ENCODE measurements at places on chromosomes 11 and 22. TPM values are rescaled to one million over a fixed set of nuclear protein-coding genes. Genes with fewer than 3 reads are reported as not detected.

UPK3A gene
- not detected for total RNA-seq

DDI1 gene
- not detected for total RNA-seq

BEST1 gene
- total RNA-seq, result 1.6 TPM

KLHL35 gene
- total RNA-seq, result 0.27 TPM

BAIAP2L2 gene
- total RNA-seq, result 337 TPM

GRCh38 chr22:50363166-50363802 is 20.2 kb downstream of the PPP6R2 start:
- H3K4me1 ChIP-seq, result peaks cover 3% of the 10 kb centered on the region
- no peak overlapping the region for H3K4me3 ChIP-seq
- no peak overlapping the region for H3K27ac ChIP-seq
- DNase-seq, result no peak

DNA sequence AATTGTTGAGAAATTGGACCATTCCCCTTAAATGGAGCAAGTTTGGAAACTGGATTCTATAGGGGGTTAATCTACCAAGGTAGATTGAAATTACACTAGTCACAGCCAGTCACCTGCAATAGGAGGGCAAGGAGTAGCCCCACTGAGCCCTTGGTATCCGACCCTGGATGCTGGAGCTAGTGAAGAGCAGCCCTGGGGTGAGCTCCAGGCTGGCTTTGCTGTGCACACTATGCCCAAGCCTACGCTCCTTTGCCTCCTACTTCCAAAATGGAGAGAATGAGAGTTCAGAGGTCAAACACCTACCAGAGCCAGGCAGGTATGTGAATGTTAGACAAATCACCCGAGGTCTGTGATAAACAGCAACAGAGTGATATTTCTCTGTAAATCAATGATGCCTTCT is 23.7 kb downstream of the SNU13 start:
- no peaks in the 10 kb centered on the region for H3K27me3 ChIP-seq
- H3K4me3 ChIP-seq, result no peak overlapping the region
- no peak for DNase-seq
- H3K27ac ChIP-seq, result no peak overlapping the region

DNA sequence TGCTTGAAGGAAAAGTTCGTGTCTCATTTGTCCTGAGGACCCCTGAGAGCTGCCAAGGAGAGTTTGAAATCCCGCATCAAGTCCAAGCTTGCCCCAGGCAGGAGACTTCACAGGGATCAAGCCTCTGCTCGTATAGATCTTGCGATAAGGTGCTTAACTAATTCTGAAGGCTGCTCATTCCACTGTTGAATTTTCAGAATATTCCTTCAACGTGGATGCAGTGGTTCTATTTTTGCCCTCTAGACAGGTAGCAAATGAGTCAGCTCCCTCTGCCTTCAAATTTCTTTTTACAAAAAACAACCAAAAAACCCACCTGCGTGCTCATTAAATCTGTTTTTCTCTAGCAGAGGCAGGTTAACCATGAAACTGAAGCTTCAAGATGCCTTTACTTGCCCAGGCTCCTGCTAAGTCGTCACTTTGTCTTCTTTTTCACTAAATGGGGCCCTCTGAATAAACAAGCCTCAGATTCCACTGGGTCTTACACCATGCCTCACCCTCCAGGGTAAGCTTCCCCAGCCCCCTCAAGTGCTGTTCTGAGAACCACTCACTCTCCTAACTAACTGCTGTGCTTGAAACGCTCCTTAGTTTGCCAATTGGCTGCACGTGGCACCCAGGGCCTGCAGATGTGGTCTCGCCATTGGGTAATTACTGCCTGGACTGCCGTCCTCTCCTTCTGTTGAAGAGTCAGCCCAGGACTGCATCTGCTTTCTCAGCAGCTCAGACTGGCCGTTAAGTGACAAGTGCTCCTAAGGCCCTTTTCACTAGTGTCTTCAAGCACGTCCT is 105.0 kb downstream of the TRPC6 start:
- H3K36me3 ChIP-seq, result no peaks in the 10 kb centered on the region
- H3K27ac ChIP-seq, result no peak overlapping the region
- no peak overlapping the region for H3K4me3 ChIP-seq
- no peaks in the 10 kb centered on the region for H3K27me3 ChIP-seq
- no peak for DNase-seq
- no peaks in the 10 kb centered on the region for H3K4me1 ChIP-seq

DNA sequence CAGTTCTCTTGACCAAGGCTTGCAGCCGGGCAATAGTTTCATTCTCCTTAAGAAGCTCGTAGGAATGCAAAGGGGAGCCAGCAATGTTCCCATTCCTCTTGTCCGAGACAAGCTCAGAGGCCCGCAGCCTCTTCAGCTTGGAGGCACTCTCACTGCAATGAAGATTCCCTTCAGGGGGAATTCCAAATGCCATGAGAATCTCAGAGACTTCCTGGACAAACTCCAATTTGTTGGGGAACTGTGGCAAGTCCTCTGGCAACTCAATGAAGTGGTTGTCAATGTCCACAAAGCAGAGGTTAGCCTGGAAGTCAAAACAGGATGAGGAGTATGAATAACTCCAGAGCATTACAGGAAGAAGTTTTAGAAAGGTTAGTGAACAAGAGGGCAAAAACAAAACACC is 84.4 kb downstream of the DENND5A start:
- H3K4me3 ChIP-seq, result no peak overlapping the region
- no peak for DNase-seq
- H3K27me3 ChIP-seq, result no peaks in the 10 kb centered on the region

DNA sequence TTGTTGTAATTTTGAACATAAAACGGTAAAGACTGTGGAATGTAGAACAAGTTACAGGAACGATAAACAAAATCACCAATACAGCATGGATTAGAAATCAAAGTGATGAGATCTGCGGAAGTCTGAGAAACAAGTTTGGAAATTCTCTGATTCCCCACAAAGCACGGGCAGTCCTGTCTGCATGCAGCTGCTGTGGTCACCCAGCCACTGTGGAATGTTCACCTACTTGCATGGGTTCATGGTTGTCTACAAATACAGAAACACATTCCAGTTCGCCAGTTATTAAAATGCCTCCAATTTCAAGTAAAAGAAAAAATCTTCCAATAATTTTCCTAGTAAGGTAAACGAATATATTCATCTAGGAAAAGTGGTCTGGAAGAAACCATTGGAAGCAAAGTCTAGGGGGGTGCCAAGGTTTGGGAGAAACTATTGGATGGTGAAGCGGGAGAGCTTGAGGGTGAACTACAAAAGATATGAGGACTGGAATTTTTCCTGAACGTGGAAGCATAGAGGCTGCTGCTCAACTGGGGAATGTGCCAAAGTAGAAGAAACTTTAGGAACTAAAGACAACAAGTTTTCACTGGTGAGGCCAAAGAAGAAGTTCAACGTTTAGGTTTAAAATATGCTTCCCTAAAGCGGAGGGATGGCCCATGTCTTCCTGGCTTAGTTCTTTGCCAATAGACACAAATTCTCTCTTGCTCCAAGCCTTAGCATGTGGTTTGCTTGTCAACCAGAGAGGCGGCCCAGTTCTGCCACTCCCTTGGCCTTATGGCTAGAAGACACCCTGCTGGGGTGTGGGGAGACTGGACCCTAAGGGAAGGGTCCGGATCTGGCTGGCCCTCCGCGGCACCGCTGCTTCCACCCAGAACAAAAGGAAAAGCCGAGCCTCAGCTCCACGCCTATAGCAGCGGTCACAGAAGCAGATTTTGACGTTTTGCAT is 70.2 kb downstream of the CTTN start:
- H3K27ac ChIP-seq, result no peak overlapping the region
- H3K4me3 ChIP-seq, result no peak overlapping the region
- no peaks in the 10 kb centered on the region for H3K27me3 ChIP-seq
- no peaks in the 10 kb centered on the region for H3K4me1 ChIP-seq
- H3K36me3 ChIP-seq, result no peaks in the 10 kb centered on the region
- DNase-seq, result no peak

DNA sequence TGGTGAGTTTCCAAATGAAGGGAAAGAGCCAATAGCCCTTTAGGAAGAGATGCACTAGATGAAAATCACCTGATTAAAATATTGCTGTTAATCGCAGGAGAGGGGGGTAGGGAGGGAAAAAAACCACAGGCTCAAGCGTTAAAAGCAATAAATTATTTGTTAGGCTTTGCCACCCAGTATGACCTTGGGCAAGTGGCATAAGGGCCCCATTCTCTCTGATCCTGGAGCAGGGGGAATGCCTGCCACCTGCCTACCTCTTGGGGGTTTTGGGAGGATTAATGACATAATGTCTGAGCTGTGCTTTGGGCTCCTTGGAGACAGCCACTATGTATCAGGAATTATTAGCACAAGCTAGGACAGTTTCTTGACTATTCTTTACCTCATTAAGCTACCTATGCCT is 80.0 kb downstream of the ZNRF3 start:
- no peaks in the 10 kb centered on the region for H3K27me3 ChIP-seq
- H3K27ac ChIP-seq, result no peak overlapping the region
- DNase-seq, result no peak
- no peak overlapping the region for H3K4me3 ChIP-seq
- H3K36me3 ChIP-seq, result no peaks in the 10 kb centered on the region

- H3K27ac ChIP-seq, result no peak overlapping the region
- H3K4me3 ChIP-seq, result no peak overlapping the region
- DNase-seq, result no peak
- no peaks in the 10 kb centered on the region for H3K4me1 ChIP-seq
- H3K36me3 ChIP-seq, result no peaks in the 10 kb centered on the region
- H3K27me3 ChIP-seq, result no peaks in the 10 kb centered on the region
These were observed 11.4 kb downstream of the MPEG1 start for GRCh38 chr11:59201353-59201752.

- H3K4me1 ChIP-seq, result no peaks in the 10 kb centered on the region
- DNase-seq, result no peak
- H3K4me3 ChIP-seq, result no peak overlapping the region
- no peaks in the 10 kb centered on the region for H3K27me3 ChIP-seq
- no peak overlapping the region for H3K27ac ChIP-seq
These were observed 39.8 kb upstream of the TEF start for GRCh38 chr22:41341990-41342389.

- DNase-seq, result no peak
- H3K4me3 ChIP-seq, result no peak overlapping the region
- no peak overlapping the region for H3K27ac ChIP-seq
- H3K36me3 ChIP-seq, result no peaks in the 10 kb centered on the region
- no peaks in the 10 kb centered on the region for H3K27me3 ChIP-seq
- H3K4me1 ChIP-seq, result no peaks in the 10 kb centered on the region
These were observed 412.3 kb downstream of the BRD1 start for GRCh38 chr22:49415151-49415951.

DNA sequence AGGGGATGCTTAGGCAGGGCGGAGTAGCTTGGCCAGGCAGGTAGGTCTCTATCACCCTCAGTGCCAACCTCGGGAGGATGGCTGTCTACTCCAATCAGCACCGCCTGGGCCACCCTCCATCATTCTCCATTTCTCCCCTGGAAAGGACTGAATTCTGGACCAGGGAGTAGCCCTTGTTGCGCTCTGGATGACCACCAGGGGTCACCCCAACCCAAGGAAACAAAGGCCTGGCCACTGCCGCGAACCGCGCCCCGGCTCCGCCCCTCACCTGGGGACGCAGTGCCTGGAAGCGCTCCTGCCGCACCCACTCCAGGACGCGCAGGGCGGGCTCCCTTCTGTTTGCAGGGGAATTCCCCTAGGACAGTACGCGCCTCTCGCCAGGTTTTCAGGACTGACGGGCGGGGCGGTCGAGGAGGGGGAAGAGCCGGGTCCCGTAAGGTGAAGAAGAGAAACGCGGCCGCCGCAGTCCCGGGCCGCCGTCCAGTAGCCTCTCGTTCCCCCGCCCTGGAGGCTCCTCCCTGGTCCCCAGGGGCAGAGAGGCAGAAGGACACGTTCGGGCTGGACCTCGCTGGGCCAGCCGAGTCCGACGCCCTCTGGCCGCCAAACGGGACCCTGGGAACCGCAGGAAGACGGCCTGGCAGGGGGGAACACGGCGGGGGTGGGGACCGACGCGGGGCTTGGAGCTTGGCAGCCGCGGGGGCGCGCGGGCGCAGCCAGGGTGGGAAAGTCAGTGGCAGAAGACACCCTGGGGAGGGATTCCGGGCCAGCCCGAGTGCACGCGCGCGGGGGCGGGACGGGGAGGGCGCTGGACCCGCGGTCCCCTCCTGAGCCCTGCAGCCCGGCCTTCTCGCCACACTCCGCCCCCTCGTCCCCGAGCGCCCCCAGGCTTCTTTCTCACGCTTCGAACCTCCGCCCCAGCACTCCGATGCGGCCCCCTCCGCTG is 7.1 kb downstream of the SCN4B start:
- H3K4me3 ChIP-seq, result peak overlapping the region; percentile 68
- peaks cover 8% of the 10 kb centered on the region for H3K4me1 ChIP-seq
- H3K36me3 ChIP-seq, result no peaks in the 10 kb centered on the region
- H3K27ac ChIP-seq, result peak overlapping the region; percentile 18
- peaks cover 67% of the 10 kb centered on the region for H3K27me3 ChIP-seq

- no peak overlapping the region for H3K27ac ChIP-seq
- no peaks in the 10 kb centered on the region for H3K4me1 ChIP-seq
- peaks cover under 1% of the 10 kb centered on the region for H3K27me3 ChIP-seq
- no peak overlapping the region for H3K4me3 ChIP-seq
These were observed 17.2 kb downstream of the CD6 start for GRCh38 chr11:60988658-60989057.

DNA sequence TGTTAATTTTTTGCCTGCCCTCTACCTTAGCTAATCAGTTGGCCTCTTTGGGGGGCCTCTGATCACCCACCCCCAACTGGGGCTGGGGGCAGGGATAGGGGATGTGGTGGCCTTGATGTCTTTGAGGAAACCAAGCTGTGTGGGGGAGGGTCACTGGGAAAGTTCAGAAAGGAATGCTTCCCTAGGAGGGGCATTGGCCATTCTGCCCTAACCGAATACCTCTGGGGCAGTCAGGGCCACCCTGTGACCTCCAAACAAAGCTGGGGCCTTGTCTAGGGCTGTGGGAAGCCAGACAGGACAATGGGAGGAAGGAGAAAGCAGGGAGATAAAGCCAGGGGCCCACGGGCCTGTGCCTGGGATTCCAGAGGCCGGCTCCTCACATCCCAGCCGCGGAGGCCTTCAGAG is 97.5 kb downstream of the TSPAN18 start:
- DNase-seq, result no peak
- no peaks in the 10 kb centered on the region for H3K27me3 ChIP-seq
- no peak overlapping the region for H3K4me3 ChIP-seq
- H3K36me3 ChIP-seq, result no peaks in the 10 kb centered on the region
- no peak overlapping the region for H3K27ac ChIP-seq
- H3K4me1 ChIP-seq, result no peaks in the 10 kb centered on the region

GRCh38 chr11:3010521-3011275 is 18.6 kb upstream of the NAP1L4 start:
- H3K27me3 ChIP-seq, result no peaks in the 10 kb centered on the region
- DNase-seq, result no peak
- H3K4me3 ChIP-seq, result no peak overlapping the region
- H3K4me1 ChIP-seq, result no peaks in the 10 kb centered on the region
- H3K27ac ChIP-seq, result no peak overlapping the region

DNA sequence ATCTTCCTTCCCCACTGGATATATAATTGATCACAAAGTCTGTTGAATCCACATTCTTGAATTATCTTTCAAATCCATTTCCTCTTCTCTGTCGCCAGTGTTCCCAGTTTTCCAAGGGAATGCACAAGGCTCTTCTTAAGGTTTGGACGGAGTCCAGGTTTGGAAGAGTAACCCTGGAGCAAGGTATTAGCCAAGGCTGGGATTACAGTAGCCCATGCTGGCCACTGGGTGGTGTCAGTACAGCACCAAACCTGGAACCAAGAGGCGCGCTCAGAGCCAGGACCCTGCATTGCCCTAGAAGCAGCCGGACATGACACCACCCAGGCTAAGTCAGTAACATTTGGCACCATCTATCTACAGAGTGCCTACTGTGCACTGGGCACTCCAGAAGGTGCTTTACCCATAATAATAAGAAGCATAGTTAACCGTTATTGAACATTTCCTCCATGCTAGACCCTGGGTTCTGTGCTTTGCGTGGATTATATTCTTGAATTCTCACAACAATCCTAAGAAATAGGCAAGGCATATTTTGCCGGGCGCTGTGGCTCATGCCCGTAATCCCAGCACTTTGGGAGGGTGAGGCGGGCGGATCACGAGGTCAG is 48.0 kb upstream of the CLPB start:
- H3K27me3 ChIP-seq, result peaks cover 9% of the 10 kb centered on the region
- DNase-seq, result peak; percentile 58
- no peak overlapping the region for H3K27ac ChIP-seq
- no peaks in the 10 kb centered on the region for H3K36me3 ChIP-seq
- H3K4me1 ChIP-seq, result no peaks in the 10 kb centered on the region
- H3K4me3 ChIP-seq, result no peak overlapping the region

Measured in transverse colon (tissue), 4 donors.